ENCODE measurements at places on chromosomes 7 and 10. TPM values are rescaled to one million over a fixed set of nuclear protein-coding genes. Genes with fewer than 3 reads are reported as not detected.

Gene HABP2
- not detected for total RNA-seq

Gene IFIT2
- 2.2 TPM for total RNA-seq

DNA sequence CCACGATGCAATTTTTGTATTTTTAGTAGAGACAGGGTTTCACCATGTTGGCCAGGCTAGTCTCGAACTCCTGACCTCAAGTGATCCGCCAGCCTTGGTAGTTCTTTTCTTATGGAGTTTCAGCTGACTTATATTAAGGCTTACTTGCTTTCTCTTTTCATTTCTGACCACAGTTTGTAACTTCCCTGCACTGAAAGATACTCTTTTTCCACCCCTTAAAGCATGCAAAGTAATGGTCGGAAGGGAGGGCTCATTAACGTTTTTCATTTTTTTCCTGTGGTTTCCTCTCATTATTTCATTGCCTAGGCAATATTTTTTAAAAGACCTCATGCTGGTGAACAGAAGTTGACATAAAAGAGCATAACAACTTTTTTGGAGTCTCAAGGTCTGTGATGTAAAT lies 27.0 kb downstream of the ADRB1 start:
- H3K4me1 ChIP-seq: no peaks in the 10 kb centered on the region
- H3K36me3 ChIP-seq: no peaks in the 10 kb centered on the region
- peaks cover 6% of the 10 kb centered on the region for H3K27me3 ChIP-seq
- H3K27ac ChIP-seq: no peak overlapping the region

Gene FGFBP3
- total RNA-seq: under 0.01 TPM

- H3K27ac ChIP-seq: no peak overlapping the region
- H3K36me3 ChIP-seq: peaks cover 14% of the 10 kb centered on the region
- no peak for DNase-seq
- peaks cover 16% of the 10 kb centered on the region for H3K4me1 ChIP-seq
These were observed 207.9 kb downstream of the TNS3 start for GRCh38 chr7:47373871-47374451.

GRCh38 chr7:152858761-152859160 lies 99.2 kb downstream of the ACTR3B start:
- H3K27ac ChIP-seq: no peak overlapping the region
- no peaks in the 10 kb centered on the region for H3K4me1 ChIP-seq
- no peaks in the 10 kb centered on the region for H3K27me3 ChIP-seq
- no peak overlapping the region for H3K4me3 ChIP-seq

Gene RALA
- total RNA-seq: 15.8 TPM

- no peaks in the 10 kb centered on the region for H3K36me3 ChIP-seq
- H3K27me3 ChIP-seq: no peaks in the 10 kb centered on the region
- no peak overlapping the region for H3K4me3 ChIP-seq
- peak; percentile 41 for DNase-seq
- H3K4me1 ChIP-seq: no peaks in the 10 kb centered on the region
- no peak overlapping the region for H3K27ac ChIP-seq
These were observed 243.6 kb downstream of the TWIST1 start for GRCh38 chr7:18873734-18874336.

- no peak for DNase-seq
- H3K36me3 ChIP-seq: no peaks in the 10 kb centered on the region
- H3K4me3 ChIP-seq: no peak overlapping the region
- H3K27ac ChIP-seq: no peak overlapping the region
- H3K27me3 ChIP-seq: no peaks in the 10 kb centered on the region
These were observed 38.7 kb upstream of the NRBF2 start for GRCh38 chr10:63094405-63094804.

DNA sequence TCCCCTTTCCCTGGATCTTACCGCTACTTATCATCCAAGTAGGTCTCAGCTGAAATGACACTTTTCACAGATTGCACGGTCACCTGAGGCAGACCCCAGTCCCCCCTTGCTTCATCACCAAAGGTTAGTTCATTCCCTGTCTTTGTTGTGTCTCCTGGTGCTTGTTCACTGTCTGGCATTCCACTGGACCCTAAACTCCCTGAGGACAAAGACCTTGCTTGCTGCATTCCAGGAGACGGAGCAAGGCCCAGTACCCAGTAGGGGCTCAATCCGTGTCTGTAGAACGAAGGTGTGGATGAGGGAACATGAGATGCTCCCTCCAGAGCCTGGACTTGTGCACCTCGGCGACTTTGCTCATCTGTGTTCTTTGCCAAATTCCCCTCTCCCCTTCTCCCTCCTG lies 160.0 kb downstream of the RAB11FIP2 start:
- H3K36me3 ChIP-seq: no peaks in the 10 kb centered on the region
- no peak for DNase-seq
- H3K27me3 ChIP-seq: no peaks in the 10 kb centered on the region
- no peaks in the 10 kb centered on the region for H3K4me1 ChIP-seq

Gene OR2A7
- not detected for total RNA-seq

Gene IGFBP3
- 272 TPM for total RNA-seq

Gene GIMAP1
- total RNA-seq: not detected

DNA sequence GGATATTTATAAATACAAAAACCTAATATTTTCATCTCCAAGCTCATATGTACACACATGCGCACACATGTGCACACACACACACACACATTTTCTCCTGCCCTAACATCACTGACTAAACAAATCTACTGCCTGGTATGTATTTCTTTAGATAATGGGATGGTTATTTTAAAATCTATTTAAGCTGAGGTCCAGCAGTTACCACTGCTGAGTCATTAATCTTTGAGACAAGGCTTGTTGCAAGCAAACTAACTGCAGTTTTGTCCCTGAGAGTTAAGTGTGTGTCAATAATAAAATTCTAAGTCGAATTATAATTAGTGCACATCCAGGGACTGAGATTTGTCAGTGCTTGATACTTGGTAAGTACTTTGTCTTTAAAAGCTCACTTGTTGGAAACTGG lies 135.1 kb downstream of the VPS50 start:
- H3K27ac ChIP-seq: no peak overlapping the region
- H3K4me3 ChIP-seq: no peak overlapping the region
- H3K36me3 ChIP-seq: no peaks in the 10 kb centered on the region
- no peak for DNase-seq
- no peaks in the 10 kb centered on the region for H3K4me1 ChIP-seq

GRCh38 chr10:11035301-11035991 lies 17.8 kb downstream of the CELF2 start:
- no peak overlapping the region for H3K27ac ChIP-seq
- no peaks in the 10 kb centered on the region for H3K36me3 ChIP-seq
- H3K4me1 ChIP-seq: no peaks in the 10 kb centered on the region

DNA sequence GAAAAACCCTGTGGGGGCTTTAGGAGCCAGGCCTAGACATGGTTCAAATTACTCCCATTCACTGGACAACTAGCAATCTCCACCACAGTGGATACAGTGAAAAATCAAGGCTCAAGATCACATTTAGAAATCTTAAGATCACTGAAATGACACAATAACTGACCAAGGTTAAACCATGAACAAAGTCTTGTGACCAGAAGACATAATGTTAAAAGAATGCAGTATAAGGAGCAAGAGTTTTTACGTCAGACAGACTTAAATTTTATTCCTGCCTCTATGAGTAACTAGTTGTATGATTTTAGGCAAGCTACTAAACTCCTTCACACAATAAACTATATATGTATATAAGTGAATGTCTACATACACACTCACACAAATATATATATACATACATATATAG lies 68.5 kb downstream of the MICU1 start:
- H3K4me3 ChIP-seq: no peak overlapping the region
- H3K4me1 ChIP-seq: peaks cover 2% of the 10 kb centered on the region

GRCh38 chr7:51255036-51255435 lies 61.6 kb downstream of the COBL start:
- H3K27ac ChIP-seq: no peak overlapping the region
- no peaks in the 10 kb centered on the region for H3K4me1 ChIP-seq
- H3K27me3 ChIP-seq: no peaks in the 10 kb centered on the region
- no peaks in the 10 kb centered on the region for H3K36me3 ChIP-seq

Gene CRYGN
- total RNA-seq: not detected

Gene TAS2R3
- total RNA-seq: 0.72 TPM

DNA sequence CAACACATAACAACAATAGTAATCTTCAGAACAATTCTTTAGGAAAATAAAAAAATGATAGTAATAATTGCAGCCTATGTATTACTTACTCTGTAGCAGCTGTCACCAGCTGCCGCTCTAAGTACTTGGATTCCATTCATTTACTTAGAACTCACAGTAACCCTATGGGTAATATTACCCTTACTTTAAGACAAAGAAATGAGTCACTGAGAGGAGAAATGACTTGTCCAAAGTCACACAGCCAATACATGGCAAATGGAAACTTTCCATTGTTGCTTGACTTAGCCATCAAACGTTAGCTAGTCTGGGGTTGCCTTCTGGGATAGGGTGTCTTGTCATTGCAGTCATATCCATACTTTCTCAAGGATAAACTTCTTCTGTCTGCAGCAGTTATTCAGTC lies 3.6 kb downstream of the CCNY start:
- no peaks in the 10 kb centered on the region for H3K27me3 ChIP-seq
- H3K4me3 ChIP-seq: no peak overlapping the region
- H3K27ac ChIP-seq: no peak overlapping the region
- H3K36me3 ChIP-seq: no peaks in the 10 kb centered on the region
- peak; percentile 39 for DNase-seq
- peaks cover 10% of the 10 kb centered on the region for H3K4me1 ChIP-seq

Gene ERLIN1
- total RNA-seq: 33.9 TPM

Gene SUGCT
- total RNA-seq: 7.5 TPM

Gene GPRIN2
- not detected for total RNA-seq
